Suppressor macrophage (primary cell): ENCODE measurements at places on chromosomes 3 and 15.

DNA sequence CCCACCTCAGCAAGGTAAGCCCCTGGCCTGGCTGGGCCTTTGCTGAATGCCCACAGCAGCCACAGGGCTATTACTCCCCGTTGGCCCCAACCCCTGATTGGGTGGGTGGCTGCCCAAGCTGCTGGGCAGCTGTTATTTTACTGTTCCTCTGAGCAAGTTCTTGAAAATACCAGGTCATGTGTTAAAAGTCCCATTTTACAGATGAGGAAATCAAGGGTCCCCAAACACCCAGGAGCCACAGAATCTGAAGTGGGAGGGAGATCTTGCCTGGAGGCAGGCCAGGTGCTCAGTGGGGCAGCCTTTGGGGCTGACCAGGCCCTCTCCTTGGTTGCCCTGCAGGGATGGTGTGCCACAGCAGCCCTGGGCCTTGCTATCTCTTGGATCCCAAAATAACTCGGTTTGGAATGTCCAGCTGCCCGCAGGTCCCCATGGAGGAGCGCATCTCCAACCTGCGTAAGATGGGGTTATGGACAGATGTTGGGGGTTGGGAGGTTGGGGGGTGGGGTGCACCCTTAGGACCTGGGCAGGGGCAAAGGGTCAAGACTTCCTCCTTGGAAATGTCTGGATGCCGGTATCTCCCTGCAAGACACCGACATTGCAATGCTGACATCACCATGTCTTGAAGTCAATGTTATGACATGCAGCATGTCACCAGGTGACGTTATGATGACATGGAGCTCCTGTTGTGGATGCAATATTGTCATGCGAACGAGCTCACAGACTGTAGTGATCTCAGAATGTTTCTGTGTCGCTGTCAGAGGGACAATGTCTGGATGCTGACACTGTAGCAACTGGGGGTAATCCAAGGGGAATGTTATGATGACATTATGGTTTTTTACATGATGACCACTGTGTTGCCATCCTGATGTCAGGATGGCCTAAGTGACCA, 13.3 kb upstream of the CSPG4 start:
- peak; percentile 39 for DNase-seq

DNA sequence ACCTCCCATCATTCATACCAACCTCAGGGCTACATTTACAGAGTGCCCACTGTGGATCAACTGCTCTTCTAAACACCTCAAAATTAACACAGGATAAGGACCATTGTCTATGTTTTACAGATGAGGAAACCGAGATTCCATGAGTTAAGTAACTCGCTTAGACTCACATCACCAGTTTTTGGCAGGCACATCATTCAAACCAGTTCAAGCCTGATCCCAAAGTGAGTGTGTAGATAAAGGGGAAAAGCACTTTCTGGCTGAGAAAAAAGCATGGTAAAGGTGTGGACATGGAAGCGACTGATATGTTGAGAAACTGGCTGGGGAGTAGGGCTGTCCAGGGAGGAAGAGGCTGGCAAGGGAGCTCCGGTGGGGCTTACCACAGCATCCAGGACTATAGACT, 193.7 kb upstream of the RORA start:
- DNase-seq: no peak

DNA sequence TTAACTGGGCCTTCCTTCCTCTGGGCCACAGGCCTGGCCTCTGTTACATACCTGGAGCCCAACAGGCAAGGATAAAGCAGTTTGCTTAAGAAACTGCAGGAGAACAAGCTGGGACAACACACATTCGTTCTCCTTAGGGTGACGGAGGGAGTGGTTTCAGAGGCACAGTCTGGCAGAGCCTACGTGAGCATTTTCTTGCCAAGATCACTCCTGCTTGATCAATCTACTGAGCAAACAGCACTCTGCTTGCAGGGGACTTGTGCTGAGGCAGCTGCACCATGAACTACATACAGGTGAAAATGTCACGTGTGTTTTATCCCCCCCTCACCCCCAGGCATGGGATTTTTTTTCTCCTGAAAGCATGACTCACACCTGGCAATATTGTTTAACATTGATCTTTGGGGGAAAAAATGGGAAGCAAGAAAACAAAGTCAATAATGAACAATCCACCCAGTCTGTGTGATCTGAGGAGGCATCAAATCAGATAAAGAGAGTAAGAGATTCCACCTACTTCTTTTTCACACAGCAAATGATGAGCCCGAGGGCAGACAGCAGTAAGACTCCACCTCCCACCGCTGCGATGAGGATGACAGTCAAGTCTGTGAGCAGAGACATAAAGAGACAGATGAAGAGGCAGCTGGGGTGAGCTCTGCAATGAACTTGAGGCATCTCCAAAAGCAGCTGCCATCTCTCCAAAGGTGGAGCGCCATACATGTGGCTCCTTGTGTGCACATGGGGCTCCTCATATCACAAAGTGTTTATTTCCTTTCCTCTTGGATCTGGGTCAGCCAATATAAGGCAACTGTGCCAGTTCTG, 57.4 kb downstream of the CDCP1 start:
- no peak for DNase-seq

GRCh38 chr3:3053974-3054373, 56.2 kb downstream of the IL5RA start:
- no peak for DNase-seq

GRCh38 chr3:97960993-97961766, 11.1 kb downstream of the RIOX2 start:
- no peak for DNase-seq

DNA sequence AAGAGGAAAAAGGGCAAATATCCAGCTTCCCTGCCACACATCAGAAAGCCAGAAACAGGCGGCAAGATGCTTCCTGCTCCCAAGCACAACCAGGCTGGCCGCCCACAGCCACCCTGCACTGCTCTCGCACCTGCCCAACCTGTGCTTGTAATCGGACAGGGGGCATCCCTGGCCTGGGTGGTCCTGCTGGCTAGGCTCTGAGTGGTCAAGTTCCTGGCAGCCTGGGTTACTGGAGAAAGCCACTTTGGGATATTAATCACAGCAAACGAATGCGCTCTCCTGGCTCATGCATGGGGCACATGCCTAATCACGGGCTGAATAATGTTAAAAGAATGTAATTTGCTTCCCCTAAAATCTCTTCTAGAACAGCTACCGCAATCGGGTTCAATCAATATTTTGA, 442.4 kb downstream of the MCTP2 start:
- DNase-seq: no peak

- DNase-seq: no peak
These were observed 21.6 kb upstream of the PRR23E start for GRCh38 chr3:127171320-127171719.

DNA sequence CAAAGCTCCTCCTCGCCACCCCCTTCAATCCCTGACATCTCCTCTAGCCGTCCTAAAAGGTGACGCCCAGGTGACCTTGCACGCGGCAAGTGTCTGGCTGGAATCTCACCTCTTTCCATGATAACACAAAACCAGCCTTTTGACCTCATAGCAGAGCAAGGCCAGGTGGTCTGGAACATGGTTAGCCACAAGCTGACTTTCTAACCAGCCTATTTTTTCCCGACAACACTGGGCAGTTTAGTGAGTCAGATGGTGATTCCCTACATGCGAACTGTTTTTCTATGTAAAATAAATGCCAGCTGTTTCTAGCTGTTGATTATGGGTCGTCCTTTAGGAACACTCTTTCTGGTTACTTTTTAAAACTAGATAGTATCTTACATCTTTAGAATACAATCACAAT, 243.0 kb downstream of the CD47 start:
- DNase-seq: no peak

DNA sequence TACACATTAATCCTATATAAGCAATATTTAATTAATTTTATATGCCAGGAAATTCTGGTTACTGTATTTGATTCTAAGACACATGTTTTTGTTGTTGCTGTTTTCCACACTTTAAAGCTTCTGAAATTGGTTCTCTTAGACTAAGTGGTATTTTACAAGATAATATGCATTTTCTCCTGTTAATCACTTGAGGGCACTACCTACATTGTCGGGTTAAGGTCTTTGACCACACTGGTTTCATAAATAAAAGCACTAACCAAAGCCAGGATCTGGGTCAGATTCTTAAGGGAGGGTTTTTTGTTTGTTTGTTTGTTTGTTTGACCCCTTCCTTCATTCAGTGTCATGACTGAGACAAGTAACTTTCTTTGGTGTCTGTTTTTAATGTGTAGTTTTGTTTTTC, 590.2 kb downstream of the RBMS3 start:
- DNase-seq: no peak

DNA sequence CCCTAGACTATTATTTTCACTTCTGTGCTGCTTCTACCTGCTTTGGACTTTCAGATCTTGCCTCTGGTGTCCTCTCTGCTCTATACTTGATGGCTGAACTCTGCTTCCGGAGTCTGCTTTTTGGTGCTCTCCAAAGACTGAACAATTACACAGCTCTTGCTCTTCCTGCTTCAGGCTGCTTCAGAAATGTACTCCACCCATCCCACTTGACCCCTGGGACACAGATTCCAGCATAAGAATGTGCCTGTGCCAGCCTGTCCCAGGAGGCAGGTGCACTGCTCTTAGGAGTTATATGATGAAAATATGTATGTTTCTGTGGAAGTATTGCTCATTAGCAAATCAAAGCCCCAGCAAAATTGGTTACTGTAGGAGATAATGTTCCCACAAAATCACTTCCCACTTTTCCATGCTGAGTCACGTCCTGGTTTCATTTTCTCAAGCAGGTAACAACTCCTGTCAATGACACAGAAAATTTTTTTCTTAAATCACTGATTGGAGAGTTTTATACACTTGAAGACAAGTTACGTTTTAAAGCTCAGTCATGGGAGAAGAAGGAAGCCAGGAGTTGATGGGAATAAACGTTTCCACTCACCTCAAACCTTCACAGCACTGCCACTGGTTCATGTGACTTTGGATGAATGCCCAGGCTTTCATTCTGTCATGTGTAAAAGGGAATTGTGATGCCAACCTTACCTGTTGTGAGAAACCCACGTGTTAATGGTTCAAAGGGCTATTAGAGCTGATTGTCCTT, 239.4 kb upstream of the ZPLD1 start:
- DNase-seq: no peak

DNA sequence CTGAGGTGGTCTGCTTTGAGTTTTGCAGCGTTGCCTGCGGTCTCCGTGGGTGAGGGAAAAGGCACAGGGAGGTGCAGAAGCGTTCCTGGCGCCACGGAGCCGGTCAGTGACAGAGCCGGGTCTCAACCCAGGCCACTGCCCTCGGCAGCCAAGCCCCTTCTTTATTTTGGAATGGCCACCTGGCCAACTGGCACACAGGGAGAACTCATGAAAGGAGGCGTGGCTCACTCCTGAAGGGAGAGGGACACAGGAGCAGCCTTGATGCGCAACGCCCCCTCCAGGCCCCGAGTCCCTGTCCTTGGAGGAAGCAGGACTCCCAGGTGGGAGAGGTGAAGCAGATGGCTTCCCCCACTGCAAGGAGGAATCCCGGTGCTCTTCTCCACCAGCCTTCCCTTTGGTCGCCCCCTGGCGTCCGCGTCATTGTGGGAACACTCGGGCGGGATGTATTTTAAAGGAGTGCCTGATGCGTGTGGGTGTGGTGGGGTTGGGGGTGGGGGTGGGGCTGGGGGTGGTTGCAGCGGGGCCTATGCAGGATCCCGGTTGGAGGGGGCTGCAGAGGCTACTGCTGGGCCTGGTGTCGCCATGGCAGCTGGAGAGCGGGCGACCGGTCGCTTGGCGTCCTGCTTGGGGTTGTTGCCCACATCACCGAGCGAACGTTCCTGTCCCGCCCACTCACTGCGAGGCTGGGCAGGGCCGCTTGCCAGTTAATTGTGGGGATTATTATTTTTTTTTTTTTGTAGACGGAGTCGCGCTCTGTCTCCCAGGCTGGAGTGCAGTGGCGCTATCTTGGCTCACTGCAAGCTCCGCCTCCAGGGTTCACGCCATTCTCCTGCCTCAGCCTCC, 32.6 kb downstream of the APBA2 start:
- DNase-seq: no peak

GRCh38 chr3:11696054-11696453, 52.3 kb upstream of the VGLL4 start:
- no peak for DNase-seq

GRCh38 chr3:183386651-183387050, 41.8 kb downstream of the MCF2L2 start:
- DNase-seq: no peak

GRCh38 chr15:91704343-91704742, 149.2 kb upstream of the SLCO3A1 start:
- DNase-seq: no peak

DNA sequence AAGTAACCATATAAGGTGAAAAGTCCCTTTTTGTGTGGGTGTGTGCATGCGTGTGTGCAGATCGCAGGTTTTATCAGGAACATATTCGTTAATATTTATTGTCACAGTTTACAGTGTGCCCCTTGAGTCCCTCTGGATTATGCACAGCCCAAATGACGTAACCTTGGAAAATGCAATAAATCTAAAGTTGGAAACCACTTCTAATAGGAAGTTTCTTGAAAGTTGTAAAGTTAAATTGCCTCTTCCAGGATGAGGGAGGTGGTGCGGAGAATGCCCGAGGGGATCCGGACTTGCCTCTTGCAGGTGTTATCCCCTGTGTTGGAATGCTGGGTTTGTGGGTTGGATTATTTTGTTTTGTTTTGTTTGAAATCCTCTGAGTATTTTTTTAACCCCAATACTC, 143.3 kb downstream of the CMSS1 start:
- no peak for DNase-seq

DNA sequence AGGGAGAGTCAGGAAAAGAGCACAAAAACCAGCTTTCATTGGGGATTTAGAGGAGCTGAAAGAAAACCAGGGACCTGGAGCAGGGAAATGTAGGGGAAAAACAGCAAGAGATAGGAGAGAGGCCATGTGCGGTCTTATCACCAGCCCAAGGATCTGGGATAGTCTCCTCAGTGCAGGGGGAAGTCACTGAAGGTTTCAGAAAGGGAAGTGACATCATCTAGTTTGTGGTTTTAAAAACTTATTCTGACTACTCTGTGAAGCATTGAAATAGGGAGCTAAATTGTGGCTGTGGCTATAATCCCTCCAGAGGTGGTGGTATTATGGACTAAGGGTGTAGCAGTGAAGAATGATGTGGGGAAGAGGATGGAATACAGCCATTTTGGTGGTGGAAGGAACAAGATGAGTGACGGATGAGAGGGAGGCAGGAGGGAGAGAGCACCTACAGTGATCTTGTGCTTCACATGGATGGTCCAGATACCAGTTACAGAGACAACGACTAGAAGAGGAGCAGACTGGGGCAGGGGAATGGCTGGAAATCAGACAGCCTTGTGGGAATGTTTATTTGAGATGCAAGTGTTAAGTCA, 72.7 kb downstream of the HMG20A start:
- DNase-seq: peak; percentile 68

DNA sequence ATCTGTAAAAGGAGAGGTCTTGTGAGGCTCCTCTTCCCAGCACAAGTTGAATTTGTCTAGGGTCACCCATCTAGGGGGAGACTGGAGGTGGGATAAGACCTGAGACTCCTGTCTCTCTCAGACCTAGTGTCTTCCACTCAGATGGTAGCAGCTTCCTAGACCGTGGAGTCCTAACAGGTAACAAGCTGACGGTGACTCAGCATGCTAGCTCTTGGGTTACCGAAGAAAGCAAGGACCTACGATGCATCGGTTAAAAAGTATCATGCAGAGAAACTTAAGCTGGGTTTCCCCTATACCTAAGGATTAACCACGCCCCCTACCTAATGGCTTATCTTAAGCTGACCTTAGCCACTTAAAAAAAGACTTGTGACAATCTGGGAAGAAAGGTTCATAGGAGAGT, 7.6 kb downstream of the LRRN1 start:
- no peak for DNase-seq
